Naive thymus-derived CD8-positive, alpha-beta T cell (primary cell): ENCODE measurements at places on chromosomes 16 and 17.

GRCh38 chr17:79735096-79735495 is 4.4 kb downstream of the ENPP7 start:
- DNase-seq, result no peak

GRCh38 chr17:37802712-37803416 is 58.0 kb upstream of the HNF1B start:
- no peak for DNase-seq

DNA sequence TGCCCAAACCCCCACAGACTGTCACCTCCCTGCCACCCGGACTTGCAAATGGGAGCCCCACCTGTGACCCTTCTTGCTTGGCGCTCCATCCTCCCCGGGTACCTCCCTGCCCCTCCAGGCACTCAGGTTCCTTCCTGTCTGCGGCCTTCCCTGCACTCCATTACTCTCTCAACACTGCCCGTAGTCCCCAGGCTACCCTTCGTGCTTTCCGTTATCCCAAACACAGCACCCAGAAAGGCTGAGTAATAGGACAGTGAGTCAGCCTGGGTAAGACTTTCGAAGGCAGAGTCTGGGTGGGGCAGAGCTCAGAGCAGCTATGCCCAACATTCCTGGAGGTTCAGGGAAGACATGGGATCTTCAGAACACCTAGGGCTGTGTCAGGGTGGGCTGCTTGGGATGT is 16.6 kb upstream of the C16orf74 start:
- DNase-seq, result no peak

- no peak for DNase-seq
These were observed 54.7 kb downstream of the PGS1 start for GRCh38 chr17:78433013-78433727.

GRCh38 chr16:8283195-8283594 is 307.1 kb downstream of the TMEM114 start:
- no peak for DNase-seq

DNA sequence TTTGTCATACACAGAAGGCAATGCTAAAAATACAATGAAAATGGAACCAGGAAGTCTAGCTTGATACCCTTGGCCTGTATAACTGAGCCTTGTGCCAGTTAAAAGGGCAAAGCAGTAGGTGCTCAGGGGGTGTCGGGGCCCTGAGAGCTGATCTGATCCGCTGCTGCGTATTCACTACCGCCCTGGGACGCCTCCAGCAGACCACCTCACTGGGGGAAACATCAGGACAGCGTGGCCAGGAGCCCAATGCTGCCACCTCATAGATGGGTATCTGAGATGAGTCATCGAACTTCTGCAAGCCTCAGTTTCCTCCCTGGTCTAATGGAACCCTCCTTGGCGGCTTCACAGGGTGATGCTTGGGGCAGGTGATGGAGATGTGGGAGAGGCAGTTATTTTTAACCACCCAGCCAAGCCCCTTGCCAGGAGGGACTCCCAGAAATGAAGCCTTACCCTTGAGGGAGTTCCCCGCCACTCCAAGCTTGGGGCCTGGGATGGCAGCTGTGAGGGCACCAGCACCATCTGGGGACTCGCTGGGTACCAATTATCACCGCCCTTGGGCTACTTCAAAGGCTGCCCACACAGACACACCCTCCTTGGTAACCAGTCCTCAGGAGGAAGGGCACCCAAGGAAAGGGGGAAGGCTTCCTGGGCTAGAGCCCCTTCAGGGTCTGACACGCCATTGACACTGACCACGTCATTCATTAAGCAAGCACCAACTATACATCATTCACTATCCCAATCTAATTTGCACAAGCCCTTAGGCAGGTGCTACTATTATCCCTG is 7.8 kb downstream of the DEXI start:
- no peak for DNase-seq

GRCh38 chr17:60229188-60229802 is 79.5 kb downstream of the CA4 start:
- no peak for DNase-seq

DNA sequence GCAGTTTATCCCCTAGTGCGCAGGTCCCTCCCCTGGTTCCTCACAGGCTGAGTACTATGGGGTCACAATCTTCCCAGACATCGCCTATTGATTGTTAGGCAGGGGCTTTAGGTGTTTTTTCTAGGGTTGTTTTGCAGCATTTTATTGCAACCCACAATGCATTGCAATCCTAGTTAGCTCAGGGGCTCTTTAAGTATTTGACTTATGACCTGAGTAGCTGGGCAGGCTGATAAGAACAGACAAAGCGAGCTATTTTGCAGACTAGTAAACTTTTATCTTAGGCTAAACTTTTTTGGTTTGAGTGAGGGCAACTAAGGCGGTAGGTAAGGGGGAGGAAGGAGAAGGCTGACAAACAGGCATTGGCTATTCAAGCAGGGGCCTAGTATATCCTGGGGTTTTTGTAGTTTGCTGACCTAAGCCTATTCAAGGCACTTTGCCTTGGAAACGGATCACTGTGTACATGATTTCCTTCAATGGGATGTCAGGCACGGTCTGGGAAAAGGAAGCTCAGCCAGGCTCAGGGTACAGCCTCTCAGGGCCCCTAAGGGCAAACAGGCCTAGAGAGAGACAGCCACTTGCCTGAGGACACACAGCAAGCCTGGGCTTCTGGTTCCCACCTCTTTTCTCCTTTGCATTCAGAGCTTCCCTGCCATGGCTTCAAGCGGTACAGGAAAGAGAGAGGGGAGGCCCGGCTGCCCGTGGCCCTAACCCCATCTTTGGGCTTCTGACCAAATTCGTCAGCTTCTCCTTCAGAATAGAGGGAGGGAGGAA is 6.4 kb downstream of the DRC7 start:
- DNase-seq, result no peak

DNA sequence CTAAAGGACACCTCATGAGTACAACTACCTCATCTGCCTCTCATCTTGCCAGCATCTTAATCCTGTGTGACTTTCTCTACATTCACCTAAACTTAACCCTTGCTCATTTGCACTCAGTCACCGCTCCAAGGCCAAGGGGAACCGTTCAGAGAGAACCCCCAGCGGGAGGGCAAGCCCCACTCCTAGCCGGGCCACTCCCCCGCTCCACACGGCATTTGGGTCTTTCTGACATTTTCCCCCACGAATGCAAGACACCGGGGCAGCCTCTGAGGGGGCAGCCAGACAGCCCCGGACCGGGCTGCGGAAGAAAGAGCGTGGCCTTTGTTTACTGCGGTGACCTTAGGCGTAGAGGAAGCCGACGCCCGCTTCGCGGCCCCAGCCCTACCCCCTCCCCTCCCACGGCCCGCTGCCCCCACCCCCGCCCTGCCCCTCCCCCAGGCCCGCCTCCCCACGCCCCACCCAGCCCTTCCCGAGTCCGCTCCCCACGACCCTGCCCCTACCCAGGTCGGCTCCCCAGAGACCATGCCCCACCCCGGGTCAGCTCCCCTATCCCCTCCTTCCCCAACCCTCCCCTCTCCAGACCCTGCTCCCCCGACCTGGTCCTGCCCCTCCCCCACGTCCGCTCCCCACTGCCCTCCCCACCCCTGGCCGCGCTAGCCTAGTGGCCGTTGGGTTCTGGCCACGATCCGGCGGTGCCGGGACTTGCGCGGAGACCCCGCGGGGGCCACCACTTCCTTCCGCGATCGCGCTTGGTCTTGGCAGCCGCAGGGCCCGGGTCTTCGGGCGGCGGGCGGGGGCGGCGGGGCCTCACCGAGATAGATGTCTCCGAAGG is 789 bp downstream of the CSNK1D start:
- DNase-seq, result peak; percentile 36

- no peak for DNase-seq
These were observed 8.3 kb downstream of the SOCS3 start for GRCh38 chr17:78351449-78352006.

DNA sequence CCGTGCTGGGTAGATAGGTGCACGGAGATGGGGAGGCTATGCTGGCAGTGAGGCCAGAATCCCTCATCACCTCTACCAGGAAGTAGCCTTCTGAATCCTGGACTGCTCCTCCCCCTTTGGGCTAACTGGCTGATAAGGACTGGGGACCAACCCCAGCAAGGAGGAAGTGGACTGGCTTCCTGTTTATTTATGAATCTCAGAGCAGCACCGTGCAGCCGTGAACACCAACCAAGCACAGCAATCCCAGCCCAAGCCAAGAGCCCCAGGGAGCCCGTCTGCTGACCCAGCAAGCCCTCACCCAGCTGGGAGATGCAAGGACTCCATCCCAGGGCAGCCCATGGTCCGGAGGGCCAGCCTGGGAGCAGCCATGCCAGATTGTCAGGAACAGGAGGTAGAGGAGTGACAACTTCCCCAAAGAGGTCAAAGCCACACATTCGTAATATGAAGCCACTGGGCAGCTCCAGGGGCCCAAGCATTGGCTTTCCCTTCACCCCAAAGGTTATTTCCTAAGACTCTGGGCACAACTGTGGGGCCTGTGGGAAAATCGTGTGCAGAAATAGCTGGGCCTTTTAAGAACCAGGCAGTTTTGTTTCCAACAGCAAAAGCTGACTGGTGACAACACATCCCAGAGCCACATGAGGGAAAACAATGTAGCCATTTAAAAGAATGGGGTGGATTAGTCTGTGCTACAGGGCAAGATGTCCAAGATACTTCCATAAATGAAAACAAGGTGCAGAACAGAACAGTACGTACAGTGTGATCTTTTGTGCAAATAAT is 23.9 kb downstream of the PHB1 start:
- DNase-seq, result no peak

DNA sequence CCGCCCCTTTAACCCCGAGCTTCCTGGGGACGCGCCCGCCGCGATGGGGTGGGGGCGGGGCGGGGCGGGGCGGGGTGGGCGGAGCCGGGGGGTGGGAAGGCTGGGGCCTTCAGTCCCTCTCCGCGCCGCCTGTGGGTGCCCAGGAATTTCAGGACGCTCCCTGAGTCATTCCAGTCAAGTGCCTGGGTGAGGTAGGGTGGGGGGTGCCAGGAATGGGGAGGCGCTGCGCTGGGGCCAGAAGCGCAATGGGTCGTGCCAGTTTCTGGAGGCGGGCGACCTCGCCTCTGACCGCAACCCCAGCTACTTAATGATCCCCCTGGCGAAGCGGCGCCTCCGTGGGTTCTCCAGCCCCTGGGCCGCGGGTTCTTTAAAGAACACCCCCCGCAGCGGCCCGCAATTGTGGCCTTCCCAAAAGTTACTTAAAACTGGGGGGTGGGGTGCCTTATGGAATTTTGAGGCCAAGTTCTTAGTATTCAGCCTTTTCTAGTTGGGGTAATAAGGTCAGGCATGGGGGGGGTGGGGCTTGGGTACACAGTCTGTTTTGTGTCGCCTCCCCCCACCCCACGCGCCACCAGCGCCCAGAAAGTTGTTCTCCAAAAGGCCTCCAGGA is 826 bp upstream of the GSE1 start:
- no peak for DNase-seq

GRCh38 chr17:47423406-47424295 is 99.9 kb downstream of the EFCAB13 start:
- DNase-seq, result no peak

- DNase-seq, result no peak
These were observed 460 bp downstream of the ELOB start for GRCh38 chr16:2776500-2777139.

DNA sequence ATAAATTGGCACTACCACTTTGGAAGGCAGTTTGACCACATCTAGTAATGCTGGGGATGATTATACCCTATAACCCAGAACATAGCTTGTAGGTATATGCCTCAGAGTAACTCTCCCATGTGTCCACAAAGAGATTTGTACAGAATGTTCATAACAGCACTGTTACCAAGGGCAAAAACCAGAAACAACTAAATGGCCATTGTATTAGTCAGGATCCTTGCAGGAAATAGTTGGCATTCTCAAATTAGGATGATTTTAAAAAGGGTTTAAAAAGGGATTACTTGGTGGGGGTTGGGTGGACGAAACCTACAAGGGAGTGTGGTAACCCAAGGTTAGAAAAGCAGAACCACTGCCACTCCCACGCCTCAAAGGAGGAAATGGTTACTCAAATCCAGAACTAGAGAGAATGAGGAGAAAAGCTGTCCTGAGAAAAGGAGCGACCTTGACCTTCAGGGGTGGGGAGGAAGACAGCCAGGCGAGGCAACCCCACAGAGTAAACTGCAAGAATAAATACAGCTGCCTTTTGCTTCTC is 2.1 kb downstream of the CPPED1 start:
- DNase-seq, result no peak

GRCh38 chr16:25023556-25023955 is 8.4 kb upstream of the ARHGAP17 start:
- no peak for DNase-seq

GRCh38 chr16:23967775-23968174 is 132.0 kb downstream of the PRKCB start:
- DNase-seq, result no peak

- DNase-seq, result no peak
These were observed 405.1 kb downstream of the TOX3 start for GRCh38 chr16:52141871-52142270.

GRCh38 chr16:8950580-8951077 is 13.1 kb downstream of the USP7 start:
- no peak for DNase-seq

- DNase-seq, result peak; percentile 65
These were observed at the start of gene TMEM88 for GRCh38 chr17:7854851-7855659. Gene TMEM88, plus strand, starts transcription at chr17:7855066. Its CDS starts 9 bp downstream, at chr17:7855075.

- DNase-seq, result no peak
These were observed 10.3 kb downstream of the KRABD2 start for GRCh38 chr17:8366231-8366630.

DNA sequence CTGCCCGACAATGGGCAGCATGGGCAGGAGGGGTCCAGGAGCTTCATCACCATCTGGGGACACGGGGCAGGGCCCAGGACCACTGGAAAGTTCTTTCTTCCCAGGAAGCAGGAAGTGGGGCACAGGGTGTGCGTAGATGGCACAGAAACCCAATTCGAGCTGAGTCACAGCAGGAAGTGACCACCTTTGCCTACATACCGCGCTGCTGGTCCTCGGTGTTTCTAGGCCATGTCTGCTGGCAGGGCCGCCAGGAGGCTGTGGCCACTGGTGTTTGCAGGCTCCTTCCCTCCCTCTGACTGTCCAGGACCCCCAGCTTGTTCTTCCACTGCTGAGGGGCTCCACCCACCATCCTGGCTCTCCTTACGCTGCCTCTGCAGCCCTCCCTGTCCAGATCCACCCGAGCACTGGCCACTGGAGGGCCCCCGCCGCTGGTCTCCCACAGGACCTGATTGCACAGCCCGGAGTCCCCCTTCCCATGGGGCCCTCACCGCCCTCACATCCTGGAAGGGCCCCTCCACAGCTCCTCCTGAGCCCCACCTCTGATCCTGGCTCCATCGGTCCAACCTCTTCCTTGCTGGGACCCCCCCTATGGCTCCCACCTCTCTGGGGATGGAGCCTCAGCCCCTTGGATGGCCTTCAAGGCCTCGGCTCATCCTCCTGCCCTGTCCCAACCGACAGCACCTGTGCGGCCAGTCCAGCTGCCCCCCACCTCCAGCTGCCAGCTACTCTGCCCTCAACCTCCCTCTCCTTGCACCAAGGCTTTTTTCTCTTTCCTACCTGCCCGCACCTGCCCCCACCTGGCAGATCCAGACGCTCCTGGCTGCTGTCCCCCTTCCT is 14.5 kb upstream of the RASD1 start:
- no peak for DNase-seq

DNA sequence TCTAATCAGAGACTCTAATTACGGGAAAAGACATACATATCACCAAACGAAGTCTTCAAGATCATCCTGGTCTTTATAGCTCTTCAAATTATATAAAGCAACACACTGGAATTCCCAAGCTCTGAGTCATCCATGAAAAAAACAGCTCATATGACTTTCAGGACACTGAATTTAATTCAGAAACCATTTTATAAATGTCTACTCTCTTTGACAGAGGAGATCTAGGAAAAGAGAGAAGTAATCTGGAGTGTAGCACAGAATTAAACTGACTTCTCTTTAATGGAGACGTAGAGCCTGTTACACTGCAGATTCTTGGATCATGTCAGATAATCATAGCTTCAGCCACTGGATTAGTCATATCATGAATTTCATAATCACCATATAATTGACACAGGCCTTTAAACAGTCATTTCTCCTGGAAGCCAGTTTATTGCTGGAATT is 86.8 kb upstream of the WSB1 start:
- no peak for DNase-seq
